ENCODE measurements at places on chromosomes 5 and 9. TPM values are rescaled to one million over a fixed set of nuclear protein-coding genes. Genes with fewer than 3 reads are reported as not detected.

The OMD gene
- polyA plus RNA-seq = not detected

The IGFBPL1 gene
- not detected for polyA plus RNA-seq

The SNCAIP gene
- not detected for polyA plus RNA-seq

- no peak for DNase-seq
Observed at GRCh38 chr9:123457583-123457982, 101.6 kb downstream of the CRB2 start.

DNA sequence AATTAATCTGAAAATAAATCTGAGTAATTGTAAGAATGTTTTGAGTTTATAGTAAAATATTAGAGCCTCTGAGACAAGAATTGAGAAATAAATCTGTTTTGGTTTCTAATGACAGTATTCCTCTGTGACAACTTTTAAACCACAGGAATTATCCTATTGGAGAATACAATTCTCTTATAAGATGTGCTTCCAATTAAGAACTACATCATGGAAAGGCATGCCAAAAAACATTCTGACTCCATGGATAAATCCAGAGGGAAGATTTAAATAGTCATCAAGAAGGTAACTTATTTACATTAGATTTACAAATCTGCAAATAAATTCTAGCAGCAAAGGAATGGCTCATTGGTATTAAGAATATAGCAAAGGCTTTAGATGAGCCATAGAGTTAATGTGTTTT lies 178.3 kb upstream of the ACOT12 start:
- no peak for DNase-seq

DNA sequence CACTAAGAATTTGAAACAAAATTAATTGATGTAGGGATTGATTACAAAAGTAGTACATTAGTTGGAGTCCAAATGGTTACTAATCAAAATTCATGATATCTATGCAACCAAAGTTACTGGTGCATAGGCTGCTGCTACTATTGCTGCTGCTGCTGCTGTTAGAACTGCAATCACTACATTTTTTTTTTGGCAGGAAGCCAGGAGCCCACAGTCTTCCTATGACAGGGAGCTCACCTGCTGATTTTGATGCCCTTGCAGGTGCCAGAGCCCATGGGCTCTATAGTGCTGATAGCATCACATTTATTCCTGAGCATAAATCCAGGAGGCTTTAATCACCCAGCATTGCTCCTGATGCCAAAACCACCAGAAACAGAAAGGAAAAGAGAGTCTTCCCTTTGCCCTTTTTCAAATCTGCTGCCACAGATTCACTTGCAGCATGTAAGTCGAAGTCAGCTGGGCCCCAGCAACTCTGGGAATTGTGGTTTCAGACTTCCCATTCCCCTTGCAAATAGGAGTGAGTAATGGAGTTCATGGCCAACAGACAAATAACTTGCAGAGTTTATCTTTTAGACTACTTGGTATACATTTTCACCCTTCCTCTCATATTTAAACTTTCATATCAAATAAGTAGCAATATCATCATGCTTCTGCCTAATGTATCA lies 17.6 kb downstream of the SLCO6A1 start:
- DNase-seq = no peak

DNA sequence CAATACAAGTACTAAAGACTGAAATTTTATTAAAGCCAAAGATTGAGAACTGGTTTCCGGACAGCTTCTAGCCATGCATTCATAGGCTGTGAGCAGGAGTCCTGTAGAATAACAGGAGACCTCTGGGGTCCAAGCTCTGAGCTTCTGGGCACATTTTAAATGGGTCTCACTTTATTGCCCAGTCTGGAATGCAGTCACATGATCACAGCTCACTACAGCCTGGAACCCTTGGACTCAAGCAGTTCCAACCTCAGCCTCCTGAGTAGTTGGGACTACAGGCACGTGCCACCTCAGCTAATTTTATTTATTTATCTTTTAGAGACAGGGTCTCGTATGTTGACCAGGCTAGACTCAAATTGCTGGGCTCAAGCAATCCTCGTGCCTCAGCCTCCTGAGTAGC lies 15.4 kb downstream of the CDKN2AIPNL start:
- no peak for DNase-seq

- no peak for DNase-seq
Observed at GRCh38 chr5:60826653-60827052, 17.4 kb downstream of the ELOVL7 start.

DNA sequence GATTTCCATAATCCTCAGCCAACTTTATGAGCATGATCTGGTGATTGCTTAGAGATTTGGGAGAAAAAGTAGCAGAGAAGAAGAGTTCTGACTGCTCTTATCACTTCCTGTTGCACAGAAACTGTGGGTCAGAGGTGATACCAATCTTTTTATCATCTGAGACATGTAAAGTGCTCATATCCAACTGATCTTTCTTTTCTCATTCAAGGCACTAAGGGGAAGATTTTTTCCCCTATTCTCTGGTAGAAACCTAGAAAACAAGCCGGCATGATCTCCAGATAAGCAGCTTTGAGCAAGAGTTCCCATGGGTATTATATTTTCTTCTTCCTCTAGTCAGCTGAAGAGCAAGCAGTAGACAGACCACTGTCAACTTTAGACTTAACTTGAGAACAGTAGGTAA lies 29.0 kb upstream of the GPR150 start:
- DNase-seq = no peak
